Nephron progenitor cell (in vitro differentiated cells): ENCODE measurements at places on chromosomes 7 and 10.

- DNase-seq = no peak
Measured at GRCh38 chr7:50507898-50508470, 57.2 kb downstream of the DDC start.

DNA sequence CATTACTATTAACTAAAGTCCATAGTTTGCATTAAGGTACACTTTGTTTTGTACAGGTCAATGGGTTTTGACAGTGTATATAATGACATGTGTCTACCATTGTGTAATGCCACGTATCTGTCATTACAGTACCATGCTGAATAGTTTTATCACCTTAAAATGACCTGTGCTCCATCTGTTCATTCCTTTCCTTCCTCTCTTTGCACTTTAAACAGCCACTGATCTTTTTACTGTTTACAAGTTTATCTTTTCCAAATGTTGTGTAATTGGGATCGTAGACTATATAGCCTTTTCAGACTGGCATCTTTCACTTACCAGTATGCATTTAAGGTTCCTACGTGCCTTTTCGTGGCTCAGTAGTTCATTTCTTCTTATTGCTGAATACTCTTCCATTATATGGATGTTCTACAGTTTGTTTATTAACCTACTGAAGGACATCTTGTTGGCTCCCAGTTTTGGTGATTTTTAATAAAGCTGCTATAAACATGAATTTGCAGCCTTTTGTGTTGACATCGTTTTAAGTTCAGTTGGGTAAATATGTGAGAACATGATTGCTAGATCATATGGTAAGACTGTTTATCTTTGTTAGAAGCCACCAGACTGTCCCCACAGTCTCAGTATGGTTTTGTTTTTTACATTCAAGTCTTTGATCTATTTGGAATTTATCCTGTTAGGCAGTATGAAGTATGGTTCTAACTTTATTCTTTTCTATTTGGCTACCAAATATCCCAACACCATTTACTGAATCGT is 24.7 kb downstream of the STAM start:
- DNase-seq = no peak

DNA sequence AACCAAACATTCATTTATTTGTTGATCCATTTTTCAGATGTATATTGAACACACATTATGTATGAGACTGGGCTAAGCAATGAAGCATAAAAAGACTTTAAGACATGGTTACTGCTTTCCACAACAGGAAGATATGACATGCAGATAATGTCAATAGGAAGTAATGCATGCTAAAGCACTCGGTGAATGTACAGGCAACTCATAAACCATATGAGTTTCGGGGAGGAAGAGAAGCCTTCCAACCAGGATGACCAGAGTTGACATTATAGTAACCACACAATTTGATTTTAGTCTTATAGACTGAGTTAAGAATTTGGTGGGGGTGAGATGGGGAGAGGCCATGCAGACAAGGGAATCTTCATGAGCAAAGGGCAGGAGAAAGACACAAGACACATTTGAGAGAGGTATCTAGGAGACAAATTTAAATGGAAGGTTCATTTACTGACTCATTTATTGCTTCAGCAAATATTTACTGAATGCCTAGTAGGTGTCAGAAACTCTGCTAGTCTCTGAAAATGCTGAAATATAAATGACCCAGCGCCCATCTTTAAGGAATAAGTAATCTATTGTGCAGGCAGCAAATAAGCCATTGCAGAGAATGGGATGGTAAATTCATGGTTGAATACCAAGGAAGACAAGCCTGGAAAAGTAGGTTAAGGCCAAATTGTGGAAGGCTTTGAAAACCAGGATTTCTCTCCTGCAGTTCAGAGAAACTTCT is 19.0 kb upstream of the SLK start:
- DNase-seq = no peak

DNA sequence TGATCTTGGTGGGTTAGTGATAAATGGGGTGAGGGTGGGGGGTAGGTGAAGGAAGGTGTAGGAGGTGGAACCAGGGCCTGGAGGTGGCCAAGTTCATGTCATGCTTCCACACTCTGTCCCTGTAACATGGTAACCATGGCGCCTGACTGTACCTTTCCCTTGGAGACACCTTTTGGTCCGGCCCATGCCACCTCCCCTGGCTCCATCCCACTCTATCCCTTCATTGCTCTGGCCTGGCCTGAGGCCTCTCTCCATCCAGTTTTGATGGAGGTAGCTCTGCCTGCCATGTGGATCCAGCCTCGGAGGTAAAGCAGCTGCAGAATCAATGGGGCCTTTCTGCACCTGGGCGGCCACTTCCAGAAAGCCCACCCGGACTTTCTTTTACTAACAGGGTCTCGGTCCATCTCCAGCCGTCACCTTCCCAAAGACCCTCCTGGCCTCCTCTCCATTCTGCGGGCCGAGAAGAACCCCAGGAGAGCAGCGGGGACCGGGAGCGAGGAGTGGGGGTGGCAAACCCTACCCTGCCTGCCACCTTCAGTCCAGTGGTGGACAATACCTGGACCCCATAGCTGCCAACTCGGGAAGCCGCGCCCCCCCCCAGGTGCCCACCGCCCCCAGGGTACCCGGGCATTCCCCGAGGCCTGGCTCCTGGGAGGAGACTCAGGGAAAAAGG is 504 bp upstream of the TRRAP start:
- no peak for DNase-seq

- DNase-seq = no peak
Measured at GRCh38 chr7:152959610-152960009, 200.1 kb downstream of the ACTR3B start.

GRCh38 chr10:55374917-55375316 is 573.9 kb upstream of the PCDH15 start:
- DNase-seq = no peak

DNA sequence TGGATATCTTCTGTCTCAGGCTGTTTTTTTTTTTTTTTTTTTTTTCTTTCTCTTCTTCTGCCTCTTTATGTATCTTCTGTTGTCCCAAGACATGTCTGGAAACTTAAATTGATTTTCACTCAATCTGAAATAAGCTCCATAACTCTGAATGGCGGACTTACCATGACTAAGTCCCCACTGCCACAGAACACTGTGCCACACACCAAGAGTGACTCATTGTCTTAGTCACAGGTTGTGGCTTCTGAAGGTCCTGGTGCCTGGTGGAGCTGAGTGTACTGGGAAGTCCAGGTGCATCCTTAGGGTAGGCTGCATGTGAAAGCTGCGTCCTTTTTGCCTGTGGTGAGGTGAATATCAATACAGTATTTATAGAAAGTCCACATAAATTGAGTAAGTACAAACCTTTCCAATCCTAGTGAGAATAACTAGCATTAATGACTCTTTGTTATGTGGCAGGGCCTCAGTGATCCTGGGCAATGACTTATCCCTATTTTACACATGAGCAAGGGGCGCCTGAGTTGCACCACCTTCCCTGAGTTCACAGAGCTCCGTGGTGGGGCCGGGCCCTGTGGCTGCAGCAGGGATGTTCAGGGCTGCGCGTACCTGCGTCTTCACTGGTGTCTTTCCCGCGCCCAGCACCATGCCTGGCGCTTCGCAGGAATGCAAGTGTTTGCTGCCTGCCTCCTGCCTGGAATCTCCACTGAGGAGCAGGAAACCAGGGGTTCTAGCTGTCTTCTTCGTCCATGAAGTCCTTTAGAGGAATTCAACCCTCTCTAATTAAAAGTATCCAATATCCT is 4.3 kb downstream of the PFKP start:
- DNase-seq = no peak

DNA sequence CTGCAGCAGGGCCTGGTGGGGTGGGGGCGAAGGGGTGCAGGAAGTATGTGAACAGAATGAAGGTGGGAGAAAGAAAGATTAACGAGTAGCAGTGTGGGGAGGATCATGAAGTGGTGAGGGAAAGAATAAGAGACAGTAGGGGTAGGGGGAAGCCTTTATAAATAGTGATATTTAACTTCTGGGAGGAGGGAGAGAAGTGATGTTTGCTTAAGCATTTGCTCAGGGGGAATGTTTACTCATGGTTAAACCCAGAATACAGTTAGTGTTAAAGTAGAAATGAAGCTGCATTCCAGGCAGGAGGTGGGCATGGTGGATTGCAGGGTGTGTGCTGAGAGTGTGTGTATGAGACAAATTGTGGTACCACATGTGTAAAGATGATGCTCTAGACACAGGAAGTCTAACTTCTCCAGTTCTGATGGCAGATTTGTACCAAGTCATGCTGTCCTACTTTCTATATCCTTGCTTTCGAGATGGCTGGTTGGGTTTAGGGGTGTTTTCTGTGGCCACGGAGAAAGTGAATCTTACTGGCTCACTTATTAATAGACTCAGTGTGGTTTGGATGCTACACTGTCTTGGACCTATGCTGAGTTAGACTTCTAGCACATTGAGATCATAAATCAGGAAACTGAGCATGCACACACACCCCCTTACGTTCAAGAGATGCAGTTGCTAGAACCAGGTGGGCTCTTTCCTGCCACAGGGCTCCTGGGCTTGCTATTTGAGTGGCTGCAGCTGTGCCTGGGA is 10.6 kb upstream of the DNMBP start:
- DNase-seq = no peak

DNA sequence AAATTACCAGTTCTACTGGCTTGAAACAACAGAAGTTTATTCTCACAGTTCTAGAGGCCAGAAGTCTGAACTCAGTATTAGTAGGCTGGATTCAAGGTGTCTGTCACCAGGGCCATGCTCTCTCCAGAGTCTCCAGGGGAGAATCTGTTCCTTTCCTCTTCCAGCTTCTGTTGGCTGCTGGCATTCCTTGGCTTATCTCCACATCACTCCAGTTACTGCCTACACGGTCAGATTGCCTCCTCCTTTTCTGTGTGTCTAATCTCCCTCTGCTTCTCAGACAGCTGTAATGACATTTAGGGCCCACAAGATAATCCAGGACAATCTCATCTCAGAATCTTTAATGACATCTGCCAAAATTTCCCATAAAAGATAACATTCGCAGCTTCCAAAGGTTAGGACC is 36.6 kb downstream of the MAPK8 start:
- no peak for DNase-seq
